ENCODE measurements at places on chromosomes 1 and 21.

- DNase-seq, result no peak
- H3K4me1 ChIP-seq, result no peaks in the 10 kb centered on the region
- peaks cover 5% of the 10 kb centered on the region for H3K27me3 ChIP-seq
- no peak overlapping the region for H3K27ac ChIP-seq
These were observed 182.1 kb downstream of the KCNK2 start for GRCh38 chr1:215264649-215265048.

GRCh38 chr1:94603663-94604062 is 62.1 kb upstream of the F3 start:
- no peak overlapping the region for H3K4me3 ChIP-seq
- H3K4me1 ChIP-seq, result peaks cover 9% of the 10 kb centered on the region
- DNase-seq, result no peak
- no peak overlapping the region for H3K27ac ChIP-seq
- H3K36me3 ChIP-seq, result no peaks in the 10 kb centered on the region
- H3K27me3 ChIP-seq, result peaks cover 2% of the 10 kb centered on the region

DNA sequence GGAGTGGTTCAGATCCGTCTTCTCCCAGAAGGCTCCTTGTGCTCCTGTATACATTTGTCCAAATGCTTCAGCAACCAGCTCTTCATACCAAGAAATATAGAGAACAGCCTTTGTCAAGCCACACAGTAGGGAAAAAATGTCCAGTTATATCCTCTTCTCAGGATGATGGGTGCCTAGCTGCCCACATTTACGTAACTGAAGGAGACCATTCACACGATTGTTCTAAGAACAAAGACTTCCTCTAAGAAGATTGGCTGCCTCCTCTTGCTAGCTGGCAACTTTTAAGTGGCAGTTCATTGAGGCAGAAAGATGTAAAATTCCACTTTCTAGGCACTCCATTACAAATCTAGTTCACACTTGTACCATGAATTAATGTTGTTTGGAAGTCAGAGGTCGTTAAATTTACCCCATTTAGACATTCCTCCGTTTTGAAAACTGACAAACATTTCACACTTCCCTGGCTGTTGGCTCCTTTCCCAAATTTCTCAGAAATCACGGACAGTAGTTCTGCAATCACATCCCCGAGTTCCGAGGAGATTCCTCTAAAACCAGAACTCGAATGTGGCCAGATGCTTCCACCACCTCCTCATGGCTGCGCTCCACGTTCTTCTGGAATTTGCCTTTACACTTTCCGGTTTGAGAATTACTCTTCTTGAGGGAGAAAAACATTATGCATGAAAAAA is 45.6 kb upstream of the CSF1 start:
- peak overlapping the region; percentile 76 for H3K27ac ChIP-seq
- peaks cover 5% of the 10 kb centered on the region for H3K36me3 ChIP-seq
- DNase-seq, result no peak
- no peak overlapping the region for H3K4me3 ChIP-seq
- H3K27me3 ChIP-seq, result no peaks in the 10 kb centered on the region

- H3K36me3 ChIP-seq, result peaks cover 13% of the 10 kb centered on the region
- peak overlapping the region; percentile 21 for H3K27ac ChIP-seq
- peaks cover 65% of the 10 kb centered on the region for H3K4me1 ChIP-seq
- DNase-seq, result no peak
- H3K4me3 ChIP-seq, result no peak overlapping the region
These were observed 1.4 kb upstream of the IPO9 start for GRCh38 chr1:201827321-201828216.

DNA sequence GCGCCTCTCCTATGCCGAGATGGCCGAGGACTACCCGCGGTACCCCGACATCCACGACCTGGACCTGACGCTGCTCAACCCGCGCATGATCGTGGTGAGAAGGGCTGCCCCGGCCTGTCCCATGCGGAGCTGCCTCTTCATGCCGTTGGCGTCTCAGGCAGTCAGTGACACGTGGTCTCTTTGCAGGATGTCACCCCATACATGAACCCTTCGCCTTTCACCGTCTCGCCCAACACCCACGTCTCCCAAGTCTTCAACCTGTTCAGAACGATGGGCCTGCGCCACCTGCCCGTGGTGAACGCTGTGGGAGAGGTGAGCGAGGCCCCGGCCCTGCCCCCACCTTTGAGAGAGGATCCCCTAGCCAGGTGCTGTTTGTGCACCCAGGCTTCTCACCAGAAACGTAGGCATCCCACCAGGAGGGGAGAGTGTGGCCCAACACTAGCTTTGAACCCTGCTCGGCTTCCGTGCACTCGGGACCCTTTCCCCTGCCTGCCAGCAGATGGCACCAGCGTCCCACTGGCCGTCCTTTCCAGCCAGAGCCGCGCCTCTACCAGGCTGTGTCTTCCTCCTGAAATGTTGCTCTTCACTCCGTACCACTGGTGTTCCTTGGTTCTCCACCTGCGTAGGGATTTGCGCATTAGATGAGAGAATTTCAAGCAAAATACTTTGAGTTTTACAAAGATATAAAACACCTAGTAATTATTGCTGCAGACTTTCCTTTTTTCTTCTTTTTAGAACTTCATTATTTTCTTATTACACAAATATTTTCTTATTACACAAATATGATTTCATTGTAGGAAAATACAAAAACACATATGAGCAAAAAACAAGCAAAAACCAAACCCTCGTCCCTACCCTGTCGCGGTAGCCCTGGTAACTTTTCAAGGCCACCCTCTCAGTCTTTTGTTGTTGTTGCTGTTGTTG is 9.0 kb downstream of the NPPA start:
- H3K27me3 ChIP-seq, result peaks cover 3% of the 10 kb centered on the region
- H3K36me3 ChIP-seq, result peaks cover 58% of the 10 kb centered on the region
- H3K4me1 ChIP-seq, result no peaks in the 10 kb centered on the region
- peak; percentile 81 for DNase-seq
- H3K4me3 ChIP-seq, result no peak overlapping the region

- no peak overlapping the region for H3K27ac ChIP-seq
- peaks cover 6% of the 10 kb centered on the region for H3K4me1 ChIP-seq
These were observed 174.3 kb downstream of the ADGRL2 start for GRCh38 chr1:81974883-81975555.

DNA sequence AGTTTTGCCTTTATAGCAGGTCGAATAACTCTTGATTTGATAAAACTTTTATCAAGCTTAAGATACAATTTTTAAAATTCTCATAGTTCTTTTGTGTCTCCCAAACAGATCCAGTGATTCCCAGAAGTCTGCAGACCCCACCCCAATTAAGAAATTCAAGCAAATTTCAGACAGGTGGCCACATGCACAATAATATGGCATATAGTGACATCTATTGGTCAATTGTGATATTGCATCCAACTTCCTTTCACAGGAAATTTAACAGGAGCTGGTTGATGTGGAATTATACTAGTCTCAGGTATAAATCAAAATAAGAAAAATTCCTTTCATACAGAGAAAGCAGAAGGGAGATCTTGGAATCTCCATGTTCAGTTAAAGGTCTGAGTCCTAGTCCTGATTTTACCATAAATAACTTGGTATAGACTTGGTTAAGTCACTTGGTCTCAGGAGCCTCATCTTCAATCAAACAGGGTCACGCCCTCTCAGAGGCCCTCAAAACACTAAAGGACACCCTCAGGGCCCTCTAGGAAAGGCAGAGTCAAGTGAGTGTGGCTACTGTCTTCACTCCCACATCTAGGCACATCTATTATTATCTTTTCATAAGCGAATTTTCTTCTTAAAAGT is 24.1 kb downstream of the PIGM start:
- H3K4me1 ChIP-seq, result no peaks in the 10 kb centered on the region
- no peaks in the 10 kb centered on the region for H3K36me3 ChIP-seq
- peak; percentile 28 for DNase-seq
- H3K27ac ChIP-seq, result no peak overlapping the region
- H3K27me3 ChIP-seq, result peaks cover 32% of the 10 kb centered on the region

DNA sequence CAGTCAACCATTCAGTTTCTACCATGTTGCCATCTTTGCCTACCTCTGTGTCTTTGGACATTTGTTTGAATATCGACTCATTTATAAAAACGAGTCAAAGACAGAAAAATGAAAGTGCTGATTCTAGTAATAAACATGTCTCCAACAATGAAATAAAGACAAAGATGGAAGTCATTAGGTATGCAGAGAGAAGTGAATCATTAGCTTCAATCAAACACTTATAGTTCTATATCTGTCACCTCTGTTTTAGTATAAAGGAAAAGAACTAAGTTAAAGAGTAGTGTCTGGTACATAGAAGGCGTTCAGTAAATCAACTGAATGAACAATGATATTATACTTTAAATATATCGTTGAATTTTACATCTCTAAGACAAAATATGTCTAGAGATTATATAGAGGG is 1.7 kb upstream of the TSPAN2 start:
- peaks cover 29% of the 10 kb centered on the region for H3K4me1 ChIP-seq
- no peak overlapping the region for H3K4me3 ChIP-seq
- H3K27ac ChIP-seq, result no peak overlapping the region
- H3K36me3 ChIP-seq, result peaks cover 5% of the 10 kb centered on the region
- no peak for DNase-seq

All from nephron progenitor cell (in vitro differentiated cells).